NCI-H524 (cell line): ENCODE measurements at places on chromosomes 16 and 17.

DNA sequence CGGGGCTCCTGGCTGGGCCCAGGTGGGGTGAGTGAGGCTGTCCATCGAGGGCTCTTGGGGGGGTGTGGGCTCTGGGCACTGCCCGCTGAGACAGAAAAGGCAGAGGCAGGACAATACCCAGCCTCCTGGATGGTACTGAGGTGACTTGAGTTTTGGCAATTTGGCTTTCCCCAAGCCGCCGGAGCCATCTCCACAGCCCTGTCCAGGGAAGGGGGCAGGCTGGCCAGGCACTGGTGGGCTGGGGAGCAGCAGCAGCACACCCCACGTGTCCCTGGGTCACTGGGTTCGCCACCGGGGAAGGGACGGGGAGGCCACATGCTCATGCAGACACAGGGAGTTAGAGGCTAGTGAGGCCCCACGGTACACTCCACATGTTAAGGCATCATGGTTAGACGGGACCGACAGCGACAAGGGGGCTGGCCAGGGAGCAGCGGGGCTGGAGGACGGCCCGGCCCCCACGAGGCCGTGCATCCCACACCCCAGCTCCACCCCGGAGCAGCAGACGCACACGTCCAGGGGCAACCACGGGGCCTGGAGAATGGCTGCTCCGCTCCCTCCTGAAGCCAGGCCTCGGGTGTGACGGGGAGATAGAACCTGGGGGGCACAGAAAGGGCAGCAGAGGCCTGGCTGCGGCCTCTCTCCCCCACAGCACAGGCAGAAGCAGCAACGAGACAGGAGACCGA, 3.0 kb downstream of the ARHGDIA start:
- no peak for DNase-seq

- DNase-seq: peak; percentile 26
Measured at GRCh38 chr17:75181608-75182318, 996 bp downstream of the SUMO2 start.

DNA sequence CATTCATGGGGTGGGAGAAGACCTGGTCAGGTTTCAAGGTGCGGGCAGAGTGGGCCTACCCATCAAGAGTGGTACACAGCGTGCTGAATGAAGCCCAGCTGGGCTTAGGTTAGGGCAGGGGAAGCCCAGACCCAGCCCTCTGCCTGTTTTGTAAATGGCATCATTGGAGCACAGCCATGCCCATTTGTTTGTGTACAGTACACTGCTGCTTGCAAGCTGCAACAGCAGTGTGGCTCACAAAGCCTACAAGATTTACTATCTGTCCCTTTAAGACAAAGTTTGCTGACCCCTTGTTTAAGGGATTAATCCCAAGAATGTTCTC, 230.1 kb upstream of the TNRC6C start:
- no peak for DNase-seq

- no peak for DNase-seq
Measured at GRCh38 chr16:84813141-84813934, 6.4 kb upstream of the CRISPLD2 start.

DNA sequence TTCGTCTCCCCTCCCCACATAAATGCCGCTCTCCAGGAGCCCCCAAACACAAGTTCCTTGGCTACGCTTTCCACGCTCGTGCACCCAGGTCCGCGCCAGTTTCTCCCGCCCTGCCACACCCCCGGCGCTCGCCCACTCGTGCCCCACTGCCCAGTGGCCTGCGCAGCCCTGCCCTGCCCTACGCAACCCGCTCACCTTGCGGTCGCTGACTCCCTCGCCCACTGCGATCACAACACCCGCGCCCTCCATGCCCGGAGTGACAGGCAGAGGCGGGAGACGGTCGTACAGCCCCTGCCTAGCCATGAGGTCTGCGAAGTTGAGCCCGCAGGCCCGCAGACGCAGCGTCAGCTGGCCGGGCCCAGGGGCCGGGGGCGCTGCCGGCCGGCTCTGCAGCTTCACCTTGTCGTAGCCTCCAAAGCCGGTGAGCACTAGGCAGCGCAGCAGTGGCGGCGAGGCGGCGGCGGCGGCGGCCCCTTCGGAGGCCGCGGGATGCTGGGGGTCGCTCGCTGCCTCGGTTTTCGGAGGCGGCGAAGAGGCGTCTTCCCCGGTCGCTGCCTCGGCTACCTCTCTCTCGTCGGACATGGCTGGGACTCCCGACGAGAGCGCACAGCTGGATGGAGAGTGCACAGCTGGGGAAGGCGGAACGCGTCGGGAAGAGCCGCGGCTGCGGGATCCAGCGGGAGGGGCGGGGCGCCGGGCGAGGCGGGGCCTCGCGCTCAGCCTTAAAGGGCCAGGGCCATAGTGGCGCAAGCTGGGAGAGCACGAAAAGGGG, at the start of gene VAT1:
Gene VAT1, minus strand, starts transcription at position 645 of the 772 bp plus-strand sequence. Its CDS starts 63 bp downstream, at position 582.
- peak; percentile 35 for DNase-seq

GRCh38 chr17:35947156-35947585, 3.7 kb upstream of the LYZL6 start:
- DNase-seq: no peak

DNA sequence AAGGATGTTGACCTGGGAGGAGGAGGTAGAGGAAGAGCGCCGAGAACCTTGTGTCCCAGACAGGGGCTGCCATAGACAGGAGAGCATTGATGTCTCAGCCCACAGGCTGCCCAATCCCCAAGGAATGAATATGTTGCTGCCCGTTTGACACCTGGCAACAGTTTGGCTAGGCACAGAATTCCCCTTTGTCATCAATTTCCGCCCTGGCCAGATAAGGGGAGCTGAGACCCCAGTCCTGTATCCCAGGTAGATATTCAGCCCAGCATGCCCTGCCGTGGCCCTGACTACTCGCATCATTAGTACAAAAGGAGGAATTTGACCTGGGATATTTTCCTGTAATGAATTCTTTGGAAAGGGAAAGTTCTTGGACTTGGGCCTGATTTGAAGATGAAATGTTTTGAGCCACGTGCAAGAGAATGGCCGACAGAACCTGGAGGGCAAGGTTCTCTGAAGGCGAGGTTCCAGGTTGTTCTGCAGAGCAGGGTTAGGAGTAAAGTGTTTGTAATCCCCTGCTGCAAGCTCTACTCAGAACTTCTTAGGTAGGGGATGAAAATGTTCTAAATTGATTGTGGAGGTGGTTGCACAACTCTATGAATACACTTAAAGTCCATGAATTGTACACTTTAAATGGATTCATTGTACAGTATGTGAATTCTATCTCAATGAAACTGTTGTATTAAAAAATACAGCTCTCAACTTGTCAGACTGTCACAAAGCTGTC, 108.8 kb downstream of the SOCS1 start:
- DNase-seq: no peak

DNA sequence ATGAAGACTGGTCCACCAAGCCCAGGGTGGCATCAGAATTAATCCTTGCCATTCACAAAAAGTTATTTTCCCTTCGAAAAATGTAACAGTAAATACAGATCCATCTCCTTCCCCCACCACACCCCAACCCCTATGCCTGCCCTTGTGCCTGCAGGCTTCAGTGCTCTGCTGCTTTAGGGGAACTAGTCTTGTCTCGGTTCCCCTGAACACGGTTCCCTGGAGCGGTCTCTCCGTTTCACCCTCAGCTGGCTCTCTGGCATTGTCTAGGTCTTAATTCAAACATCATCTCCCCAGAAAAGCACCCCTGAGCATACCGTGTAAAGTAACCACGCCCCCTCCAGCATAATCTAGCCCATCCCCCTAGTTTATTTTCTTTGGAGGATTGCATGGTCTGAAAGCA, 25.8 kb downstream of the EMP2 start:
- DNase-seq: no peak

- DNase-seq: no peak
Measured at GRCh38 chr16:35735403-35736251, 2276.2 kb downstream of the TP53TG3F start.

DNA sequence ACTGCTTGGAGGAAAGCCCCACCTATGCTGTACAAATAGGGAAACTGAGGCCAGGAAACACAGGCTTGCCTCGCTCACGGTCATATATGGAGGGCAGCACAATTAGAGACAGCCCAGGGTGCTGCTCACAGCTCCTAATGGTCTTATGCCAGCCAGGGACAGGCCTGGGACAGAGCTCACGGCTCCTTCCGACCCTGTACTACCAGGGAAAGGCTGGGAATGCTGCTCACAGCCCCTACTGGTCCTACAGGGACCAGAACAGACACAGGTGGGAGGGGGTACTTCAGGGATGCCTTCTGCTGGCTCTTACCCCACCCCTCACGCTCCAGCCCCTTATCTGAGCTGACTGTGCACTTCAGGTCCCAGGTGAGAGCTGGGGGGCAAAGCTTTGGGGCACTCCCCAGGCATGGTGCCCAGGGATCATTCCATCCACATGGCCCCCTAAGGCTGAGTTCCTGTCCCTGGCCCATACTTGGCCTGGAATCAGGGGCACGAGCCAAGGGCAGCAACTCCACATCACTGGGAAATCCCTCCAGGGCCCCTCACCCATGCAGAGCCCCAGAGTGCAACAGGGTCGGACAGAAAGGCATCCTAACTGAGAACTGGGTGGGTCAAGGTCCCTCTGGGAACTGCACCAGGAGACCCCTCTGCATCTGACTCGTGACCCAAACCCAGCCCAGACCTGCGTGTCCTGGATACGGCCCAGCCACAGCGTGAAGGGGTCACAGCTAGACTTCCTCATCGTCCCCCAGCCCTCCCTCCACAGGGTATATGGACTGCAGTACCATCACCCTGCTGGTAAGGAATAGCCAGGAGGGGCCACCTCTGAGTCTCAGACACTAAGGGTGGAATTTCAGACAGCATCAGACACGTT, 5.9 kb downstream of the RHBDF1 start:
- no peak for DNase-seq

DNA sequence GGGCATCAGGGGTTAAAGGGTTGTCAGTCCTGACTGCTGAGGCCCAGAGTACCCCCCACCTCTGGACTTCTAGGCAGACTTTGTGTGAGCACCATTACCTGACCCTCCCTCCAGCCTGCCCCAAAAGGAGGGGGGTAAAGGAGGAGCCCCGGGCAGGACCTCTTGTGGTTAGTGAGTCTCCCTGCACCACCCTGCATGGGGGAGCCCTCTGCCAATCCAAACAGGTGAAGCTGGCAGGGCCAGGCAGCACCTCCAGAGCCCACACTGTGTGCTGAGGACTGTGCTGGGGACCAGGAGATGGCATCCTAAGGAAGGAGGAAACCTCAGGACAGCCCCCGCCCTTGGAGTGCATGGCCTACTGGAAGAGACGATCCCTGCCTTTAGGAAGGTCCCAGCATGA, 2.6 kb upstream of the KRT14 start:
- DNase-seq: no peak

DNA sequence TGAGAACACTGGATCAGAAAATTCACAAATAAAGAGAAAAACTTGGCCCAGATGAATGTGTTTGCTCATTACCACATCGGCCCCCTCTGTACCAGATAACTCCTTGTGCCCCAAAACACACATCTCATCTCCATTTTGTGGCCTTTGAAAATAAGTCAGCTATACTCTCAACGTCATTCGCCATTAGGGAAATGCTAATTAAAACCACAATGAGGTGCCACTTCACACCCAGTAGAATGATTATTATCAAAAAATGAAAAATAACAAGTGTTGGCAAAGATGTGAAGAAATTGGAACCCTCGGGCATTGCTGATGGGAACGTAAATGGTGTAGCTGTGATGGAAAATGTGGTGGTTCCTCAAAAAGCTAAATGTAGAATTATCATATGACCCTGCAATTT, 34.6 kb upstream of the AKTIP start:
- no peak for DNase-seq

DNA sequence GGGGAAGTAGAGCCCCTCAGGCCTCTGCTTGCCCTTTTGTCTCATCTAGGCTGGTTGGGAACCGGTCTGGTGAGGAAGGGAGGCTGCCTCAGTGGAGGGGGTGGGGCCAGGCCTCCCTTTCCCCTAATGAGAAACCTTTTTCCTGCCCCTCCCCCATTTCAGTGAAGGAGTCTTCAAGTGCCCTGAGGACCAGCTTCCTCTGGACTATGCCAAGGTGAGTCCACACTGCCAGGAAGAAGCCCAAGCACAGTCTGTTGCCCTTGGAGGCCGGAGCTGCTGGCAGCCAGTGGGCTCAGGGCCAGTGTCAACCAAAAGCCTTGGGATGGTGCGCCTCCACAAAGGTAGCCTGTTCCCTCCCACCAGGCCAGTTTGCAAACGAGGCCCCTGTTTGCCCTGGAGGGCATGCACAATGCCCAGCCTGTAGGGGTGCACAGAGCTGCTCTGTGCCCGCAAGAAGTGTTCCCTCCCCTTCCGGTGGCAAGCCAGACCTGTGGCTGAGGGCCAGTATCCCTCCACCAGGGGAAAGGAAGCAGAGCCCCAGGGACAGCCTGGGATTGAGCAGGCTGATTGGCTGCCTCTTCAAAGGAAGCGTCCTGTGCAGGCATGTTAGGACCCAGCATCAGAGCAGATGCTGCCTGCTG, 3.4 kb downstream of the TRAF4 start:
- peak; percentile 60 for DNase-seq

- no peak for DNase-seq
Measured at GRCh38 chr16:85935974-85936760, 37.2 kb downstream of the IRF8 start.

- DNase-seq: no peak
Measured at GRCh38 chr16:82660075-82660645, 33.4 kb downstream of the CDH13 start.

DNA sequence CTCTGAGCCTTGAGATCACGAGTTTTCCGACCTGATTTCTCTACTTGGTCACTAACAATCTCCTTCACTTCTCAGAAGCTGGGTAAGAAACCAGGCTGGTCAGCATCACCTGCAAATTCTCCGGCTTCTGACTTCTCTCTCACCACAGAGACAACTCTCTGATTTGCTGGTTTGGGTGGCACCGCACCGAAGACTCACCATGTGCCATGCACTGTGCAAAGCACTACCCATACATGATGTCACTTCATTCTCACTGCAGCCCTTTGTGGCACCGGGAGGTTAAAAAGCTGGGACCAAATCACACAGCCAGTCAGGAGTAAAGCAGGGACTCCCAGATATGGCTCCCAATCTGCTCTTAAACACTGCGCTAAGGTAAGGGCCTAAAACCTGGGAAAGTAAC, 647 bp downstream of the VAC14 start:
- no peak for DNase-seq

GRCh38 chr16:54577651-54578128, 291.1 kb upstream of the IRX3 start:
- no peak for DNase-seq

DNA sequence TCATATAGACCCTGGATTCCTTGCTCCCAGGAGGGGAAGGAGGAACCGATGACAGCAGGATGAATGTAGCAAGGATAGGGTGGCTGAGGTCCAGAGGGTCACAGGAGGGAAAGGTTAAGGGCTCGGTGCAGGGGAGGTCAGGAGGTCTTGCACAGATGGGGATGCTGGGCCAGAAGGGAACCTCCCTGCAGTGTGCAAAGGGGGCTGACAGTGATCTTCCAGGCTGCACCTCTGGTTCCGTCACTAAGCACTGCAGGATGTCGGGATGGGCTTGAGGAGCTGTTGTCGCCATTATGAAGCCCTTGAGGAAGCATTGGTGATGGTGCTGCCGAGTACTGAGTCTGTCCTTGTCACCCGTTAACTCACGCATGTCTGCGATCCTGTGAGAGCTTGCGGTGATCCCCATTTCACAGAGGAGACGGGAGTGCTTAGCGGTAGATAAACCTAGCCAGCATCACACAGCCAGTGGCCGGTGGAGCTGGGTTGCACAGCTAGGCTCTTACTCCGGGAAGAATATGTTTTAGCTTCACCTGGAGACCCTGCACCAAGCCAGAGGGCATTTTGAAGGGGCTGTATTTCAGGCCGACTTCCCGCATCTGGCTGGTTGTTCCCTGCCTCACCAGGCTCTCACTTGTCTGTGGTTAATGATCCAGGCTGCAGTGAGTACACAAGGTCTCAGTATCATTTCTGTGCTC, 120.4 kb downstream of the SNX29 start:
- no peak for DNase-seq
